Common myeloid progenitor, CD34-positive (primary cell): ENCODE measurements at places on chromosomes 13 and 19.
A peak's percentile ranks its signal among the peaks of the same experiment; 100 is the strongest.

- H3K4me3 ChIP-seq = no peak overlapping the region
- peaks cover 3% of the 10 kb centered on the region for H3K36me3 ChIP-seq
- H3K4me1 ChIP-seq = peaks cover 24% of the 10 kb centered on the region
These were observed 38.0 kb downstream of the STK24 start for GRCh38 chr13:98538876-98539275.

- H3K27me3 ChIP-seq = no peaks in the 10 kb centered on the region
- no peak overlapping the region for H3K27ac ChIP-seq
- H3K4me3 ChIP-seq = no peak overlapping the region
- no peaks in the 10 kb centered on the region for H3K4me1 ChIP-seq
- DNase-seq = peak; percentile 5
These were observed 485.1 kb downstream of the FOXO1 start for GRCh38 chr13:40181203-40181845.

DNA sequence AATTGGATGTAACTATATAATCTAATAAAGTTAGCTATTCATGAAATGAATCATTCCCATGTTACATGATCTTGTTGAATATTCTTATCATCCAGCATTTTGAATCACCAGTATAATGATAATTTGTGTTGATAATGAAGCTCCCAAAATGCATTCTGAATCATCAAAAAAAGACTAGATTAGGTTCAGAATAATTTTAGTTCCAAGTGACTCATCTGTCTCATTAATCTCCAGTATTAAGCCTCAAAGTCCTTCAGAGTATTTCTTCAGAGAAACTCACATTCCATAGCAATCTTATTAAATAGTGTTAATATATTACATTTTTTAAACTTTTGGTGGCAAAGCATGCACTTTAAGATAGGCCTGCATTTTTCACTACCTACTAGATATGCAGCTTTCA is 207.5 kb downstream of the SLITRK5 start:
- no peaks in the 10 kb centered on the region for H3K4me1 ChIP-seq
- H3K4me3 ChIP-seq = no peak overlapping the region
- DNase-seq = no peak
- H3K27ac ChIP-seq = no peak overlapping the region
- H3K27me3 ChIP-seq = no peaks in the 10 kb centered on the region
- H3K36me3 ChIP-seq = no peaks in the 10 kb centered on the region

DNA sequence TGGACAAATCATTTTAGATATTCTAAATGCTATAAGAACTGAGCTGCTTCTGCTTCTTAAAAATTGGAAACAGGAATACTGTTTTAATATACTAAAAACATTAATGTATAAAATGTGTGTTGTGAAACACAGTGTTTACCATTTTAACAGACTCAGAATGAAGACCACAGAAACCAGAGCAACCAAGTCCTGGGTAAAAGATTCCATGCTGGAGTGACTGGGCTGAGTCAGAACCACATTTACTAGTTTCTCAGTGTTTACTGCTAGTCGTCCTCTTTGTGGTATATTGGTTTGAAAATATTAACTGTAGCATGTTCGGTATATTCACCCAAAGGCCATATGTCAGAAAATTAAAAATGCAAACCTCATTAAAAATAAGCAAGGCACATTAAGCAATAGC is 31.9 kb downstream of the ANKRD10 start:
- no peak overlapping the region for H3K4me3 ChIP-seq
- H3K36me3 ChIP-seq = peaks cover 3% of the 10 kb centered on the region
- no peaks in the 10 kb centered on the region for H3K4me1 ChIP-seq
- H3K27me3 ChIP-seq = no peaks in the 10 kb centered on the region

DNA sequence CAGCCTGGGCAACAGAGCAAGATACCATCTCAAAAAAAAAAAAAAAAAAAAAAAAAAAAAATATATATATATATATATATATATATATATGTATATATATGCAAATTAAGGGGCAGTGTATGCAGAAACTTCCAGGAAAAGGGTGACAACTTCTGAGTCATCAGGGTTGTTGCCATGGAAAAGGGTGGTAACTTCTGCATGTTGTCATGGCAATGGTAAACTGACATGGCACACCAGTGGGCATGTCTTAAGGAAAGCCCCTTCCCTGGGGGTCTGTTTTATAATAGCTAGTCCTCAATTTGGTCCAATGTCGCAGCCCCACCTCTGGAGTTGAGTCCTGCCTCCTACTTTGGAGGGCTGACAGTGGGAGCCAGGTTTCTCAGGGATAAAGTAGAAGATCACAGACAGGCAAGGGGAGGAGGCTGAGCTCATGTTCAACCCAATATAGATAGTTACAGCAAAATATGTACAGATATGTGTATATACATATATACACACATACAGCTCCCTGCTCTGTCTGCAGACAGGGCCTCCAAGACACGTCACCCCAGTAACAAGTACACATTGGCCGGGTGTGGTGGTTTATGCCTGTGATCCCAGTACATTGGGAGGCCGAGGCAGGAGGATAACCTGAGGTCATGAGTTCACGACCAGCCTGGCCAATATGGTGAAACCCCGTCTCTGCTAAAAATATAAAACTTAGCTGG is 7.2 kb upstream of the FCHO1 start:
- peak; percentile 90 for DNase-seq
- peaks cover 19% of the 10 kb centered on the region for H3K4me1 ChIP-seq
- no peaks in the 10 kb centered on the region for H3K36me3 ChIP-seq
- no peak overlapping the region for H3K27ac ChIP-seq

DNA sequence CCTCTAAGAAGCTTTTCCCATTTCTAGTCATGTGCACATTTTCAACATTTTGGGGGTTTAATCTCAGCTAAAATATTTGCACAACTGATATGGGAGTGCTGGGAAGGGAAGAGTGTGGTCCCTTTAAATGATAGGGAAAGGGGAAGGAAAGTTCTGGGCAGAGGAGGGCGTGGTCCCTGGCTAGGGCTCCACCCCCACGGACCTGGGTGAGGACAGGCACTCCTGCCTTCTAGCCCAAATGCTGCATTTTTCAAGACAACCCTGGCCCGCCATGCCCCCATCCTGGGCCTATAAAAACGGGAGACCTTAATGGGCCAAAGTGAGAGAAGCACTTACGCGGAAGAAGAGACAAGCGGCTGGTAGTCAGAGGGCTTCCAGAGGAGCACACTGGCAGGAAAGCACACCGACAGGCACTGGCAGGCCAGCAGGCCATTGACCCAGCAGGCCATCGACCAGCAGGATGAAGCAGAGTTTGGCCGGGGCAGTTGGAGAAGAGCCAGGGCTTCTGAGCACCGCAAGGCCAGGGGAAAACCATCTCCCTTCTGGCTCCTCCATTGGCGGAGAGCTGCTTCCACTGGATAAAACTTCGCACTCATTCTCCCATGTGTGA is 266.7 kb downstream of the SPRY2 start:
- no peak overlapping the region for H3K4me3 ChIP-seq
- no peaks in the 10 kb centered on the region for H3K27me3 ChIP-seq
- H3K27ac ChIP-seq = no peak overlapping the region
- H3K36me3 ChIP-seq = no peaks in the 10 kb centered on the region
- no peak for DNase-seq
- no peaks in the 10 kb centered on the region for H3K4me1 ChIP-seq

DNA sequence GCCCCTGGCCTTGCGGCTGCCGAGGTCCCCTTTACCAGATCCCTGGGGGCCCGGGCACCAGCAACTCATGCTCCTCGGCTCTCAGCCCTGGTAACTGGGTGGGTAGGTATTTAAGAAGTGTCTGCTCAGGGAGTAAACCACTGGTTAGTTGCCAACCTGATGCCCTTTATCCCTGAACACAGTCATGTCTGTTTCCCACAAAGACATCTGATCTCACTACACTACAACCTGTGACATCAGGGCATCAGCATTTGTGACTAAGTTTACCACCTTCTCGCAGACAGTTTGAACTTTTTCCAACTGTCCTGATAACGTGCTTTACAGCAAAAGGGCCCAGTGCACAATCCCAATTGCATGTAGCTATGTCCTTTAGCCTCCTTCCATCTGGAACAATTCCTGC is 22.0 kb downstream of the GGACT start:
- no peak overlapping the region for H3K4me3 ChIP-seq
- no peak for DNase-seq
- no peaks in the 10 kb centered on the region for H3K36me3 ChIP-seq

GRCh38 chr13:39035204-39035603 is 2.7 kb downstream of the PROSER1 start:
- peaks cover 36% of the 10 kb centered on the region for H3K4me1 ChIP-seq
- DNase-seq = no peak
- H3K27me3 ChIP-seq = no peaks in the 10 kb centered on the region
- H3K36me3 ChIP-seq = no peaks in the 10 kb centered on the region

- H3K36me3 ChIP-seq = peaks cover 39% of the 10 kb centered on the region
- H3K27ac ChIP-seq = no peak overlapping the region
- no peak overlapping the region for H3K4me3 ChIP-seq
- no peaks in the 10 kb centered on the region for H3K4me1 ChIP-seq
These were observed 7.4 kb downstream of the PTOV1 start for GRCh38 chr19:49858088-49858985.

GRCh38 chr13:20801707-20802106 is 27.9 kb upstream of the EEF1AKMT1 start:
- H3K4me3 ChIP-seq = no peak overlapping the region
- peak; percentile 29 for DNase-seq
- H3K27ac ChIP-seq = peak overlapping the region; percentile 18
- peaks cover 28% of the 10 kb centered on the region for H3K36me3 ChIP-seq
- H3K4me1 ChIP-seq = peaks cover 19% of the 10 kb centered on the region
- H3K27me3 ChIP-seq = no peaks in the 10 kb centered on the region

DNA sequence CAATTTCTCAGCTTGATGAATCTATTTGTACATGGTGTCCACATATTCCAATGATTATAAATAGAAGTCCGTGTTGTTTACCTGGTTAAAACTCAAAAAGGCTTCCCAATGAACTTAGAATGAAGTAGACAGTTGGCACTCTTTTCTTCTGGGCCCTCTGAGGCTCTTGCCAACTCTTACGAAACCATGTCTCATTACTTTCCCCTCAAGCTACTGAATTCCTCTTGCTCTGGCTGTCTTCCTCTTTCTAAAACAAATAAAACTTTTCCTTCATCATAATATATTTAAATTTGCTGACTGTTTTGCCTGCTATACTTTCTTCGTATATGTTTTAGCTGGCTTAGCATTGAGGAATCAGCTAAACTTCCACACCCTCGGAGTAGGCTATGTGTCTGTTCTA is 139.7 kb downstream of the SLITRK6 start:
- no peaks in the 10 kb centered on the region for H3K27me3 ChIP-seq
- H3K4me3 ChIP-seq = no peak overlapping the region
- H3K27ac ChIP-seq = no peak overlapping the region
- no peaks in the 10 kb centered on the region for H3K36me3 ChIP-seq
- no peak for DNase-seq

GRCh38 chr19:58385313-58385890 is 1.7 kb upstream of the RPS5 start:
- H3K27me3 ChIP-seq = no peaks in the 10 kb centered on the region
- H3K4me1 ChIP-seq = peaks cover 43% of the 10 kb centered on the region
- peak overlapping the region; percentile 93 for H3K27ac ChIP-seq
- no peak for DNase-seq

DNA sequence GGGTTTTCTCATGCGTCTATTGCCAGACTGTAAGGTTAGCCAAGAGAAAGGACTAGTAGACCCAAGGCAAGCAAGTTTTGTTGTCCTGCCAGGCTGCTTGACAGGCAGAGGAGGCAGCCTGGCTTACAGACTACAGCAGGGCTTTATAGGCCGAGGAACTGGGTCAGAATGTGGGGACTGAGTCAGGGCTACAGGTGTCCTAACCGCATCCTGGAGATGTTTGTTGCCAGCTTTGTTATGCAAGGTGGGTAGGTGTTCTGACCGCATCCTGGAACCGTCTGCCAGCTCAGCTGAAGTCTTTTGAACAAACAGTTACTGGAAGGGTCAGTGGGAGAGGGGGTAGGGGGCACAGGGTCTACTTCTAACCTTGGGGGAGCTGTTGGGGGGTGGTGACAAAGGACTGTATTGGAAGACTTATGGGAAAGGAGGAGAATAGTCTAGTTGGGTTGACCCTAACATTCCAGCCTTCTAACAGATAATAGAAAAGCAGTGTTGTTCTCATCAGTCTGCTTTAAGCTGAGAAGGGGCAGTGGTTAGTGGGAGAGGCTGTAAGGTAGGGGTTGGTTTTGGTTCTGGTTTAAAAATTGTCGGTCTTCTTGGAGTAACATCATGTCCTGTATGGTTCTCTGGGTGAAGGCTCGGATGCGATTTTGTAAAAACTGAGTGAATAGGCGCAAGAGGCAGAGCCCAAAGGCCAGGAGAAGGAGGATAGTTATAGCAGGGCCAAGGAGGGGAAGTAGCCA is 913.8 kb upstream of the SLITRK5 start:
- no peak overlapping the region for H3K4me3 ChIP-seq
- no peak for DNase-seq
- H3K36me3 ChIP-seq = no peaks in the 10 kb centered on the region
- H3K27me3 ChIP-seq = no peaks in the 10 kb centered on the region
- H3K4me1 ChIP-seq = no peaks in the 10 kb centered on the region
- H3K27ac ChIP-seq = no peak overlapping the region

DNA sequence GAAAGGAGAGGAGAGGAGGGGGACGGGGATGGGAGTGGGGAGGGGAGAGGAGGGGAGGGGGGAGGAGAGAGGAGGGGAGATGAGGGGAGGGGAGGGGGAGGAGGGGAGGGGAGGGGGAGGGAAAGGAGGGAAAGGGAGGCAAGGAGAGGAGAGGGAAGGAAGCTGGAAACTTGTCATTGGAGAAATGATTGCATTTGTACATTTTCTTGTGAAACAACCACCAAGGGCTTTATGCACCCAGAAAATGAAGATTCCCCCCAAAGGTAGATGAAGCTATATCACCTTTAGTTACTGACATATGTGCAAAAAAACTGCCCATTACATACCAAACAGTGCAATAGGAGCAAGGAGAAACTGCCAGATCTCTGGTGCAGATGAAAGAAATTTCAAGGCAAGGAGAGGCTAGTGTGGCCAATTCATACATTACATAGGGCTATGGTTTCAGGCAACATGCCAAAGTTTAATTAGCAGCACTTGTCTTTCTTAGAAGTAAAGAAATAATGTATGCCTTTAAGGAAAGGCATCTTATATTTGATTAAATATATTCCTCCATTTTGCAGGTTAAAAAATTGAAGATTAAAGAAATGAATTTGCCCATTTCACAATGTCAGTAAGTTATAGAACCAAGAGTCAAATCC is 49.5 kb upstream of the STK24 start:
- no peaks in the 10 kb centered on the region for H3K27me3 ChIP-seq
- H3K27ac ChIP-seq = no peak overlapping the region
- H3K4me3 ChIP-seq = no peak overlapping the region
- H3K36me3 ChIP-seq = no peaks in the 10 kb centered on the region
- H3K4me1 ChIP-seq = peaks cover 2% of the 10 kb centered on the region
- DNase-seq = peak; percentile 18

GRCh38 chr19:49133621-49134454 is 14.5 kb downstream of the PPFIA3 start:
- no peaks in the 10 kb centered on the region for H3K27me3 ChIP-seq
- peak; percentile 63 for DNase-seq
- H3K4me3 ChIP-seq = peak overlapping the region; percentile 57
- H3K4me1 ChIP-seq = peaks cover 19% of the 10 kb centered on the region

- peaks cover 4% of the 10 kb centered on the region for H3K4me1 ChIP-seq
- no peaks in the 10 kb centered on the region for H3K27me3 ChIP-seq
- peaks cover 36% of the 10 kb centered on the region for H3K36me3 ChIP-seq
- peak overlapping the region; percentile 70 for H3K27ac ChIP-seq
These were observed 665 bp downstream of the GPX4 start for GRCh38 chr19:1104311-1105007.
